ENCODE measurements at places on chromosomes 1 and 21. TPM values are rescaled to one million over a fixed set of nuclear protein-coding genes. Genes with fewer than 3 reads are reported as not detected.

OLIG2 gene
- total RNA-seq, result not detected

LINGO4 gene
- total RNA-seq, result not detected

DNA sequence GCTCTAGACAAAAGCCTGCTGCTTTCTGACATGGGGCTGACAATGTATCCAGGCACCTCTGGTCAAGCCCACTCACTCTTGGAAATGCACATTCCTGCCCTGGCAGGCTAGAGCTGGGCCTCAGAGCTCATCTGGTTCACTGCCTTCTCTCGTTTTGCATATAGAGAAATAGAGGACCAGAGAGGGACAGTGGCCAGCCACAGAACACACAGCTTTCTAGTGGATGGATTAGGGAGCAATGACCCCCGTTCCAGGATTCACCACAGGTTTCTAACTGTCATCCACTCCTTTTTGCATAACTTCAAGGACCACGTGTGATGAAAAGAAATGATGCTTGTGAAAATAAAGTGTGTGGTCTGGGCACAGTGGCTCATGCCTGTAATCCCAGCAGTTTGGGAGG is 129.6 kb upstream of the IGSF21 start:
- no peak overlapping the region for H3K27ac ChIP-seq
- peaks cover 8% of the 10 kb centered on the region for H3K4me1 ChIP-seq
- H3K4me3 ChIP-seq, result no peak overlapping the region
- DNase-seq, result no peak
- no peaks in the 10 kb centered on the region for H3K36me3 ChIP-seq
- no peaks in the 10 kb centered on the region for H3K27me3 ChIP-seq

- peaks cover 25% of the 10 kb centered on the region for H3K36me3 ChIP-seq
- H3K27me3 ChIP-seq, result no peaks in the 10 kb centered on the region
- H3K4me3 ChIP-seq, result peak overlapping the region; percentile 92
- H3K4me1 ChIP-seq, result peaks cover 27% of the 10 kb centered on the region
These were observed 1.3 kb downstream of the EFCAB14 start for GRCh38 chr1:46717654-46718053.

GRCh38 chr1:230191079-230191804 is 124.2 kb downstream of the GALNT2 start:
- H3K36me3 ChIP-seq, result no peaks in the 10 kb centered on the region
- H3K4me3 ChIP-seq, result no peak overlapping the region
- no peak overlapping the region for H3K27ac ChIP-seq

DNA sequence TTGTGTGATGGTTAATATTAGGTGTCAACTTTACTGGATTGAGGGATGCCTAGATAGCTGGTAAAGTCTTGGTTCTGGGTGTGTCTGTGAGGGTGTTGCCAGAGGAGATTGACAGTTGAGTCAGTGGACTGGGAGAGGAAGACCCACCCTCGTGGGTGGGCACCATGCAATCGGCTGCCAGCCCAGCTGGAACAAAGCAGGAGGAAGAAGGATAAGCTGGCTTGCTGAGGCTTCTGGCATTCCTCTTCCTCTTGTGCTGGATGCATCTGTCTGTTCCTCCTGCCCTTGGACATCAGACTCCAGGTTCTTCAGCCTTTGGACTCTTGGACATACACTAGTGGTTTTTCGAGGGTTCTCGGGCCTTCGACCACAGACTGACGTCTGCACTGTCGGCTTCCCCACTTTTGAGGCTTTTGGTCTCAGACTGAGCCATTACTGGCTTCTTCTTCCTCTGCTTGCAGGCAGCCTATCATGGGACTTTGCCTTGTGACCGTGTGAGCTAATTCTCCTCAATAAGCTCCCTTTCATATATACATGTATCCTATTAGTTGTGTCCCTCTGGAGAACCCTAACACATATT is 184.3 kb upstream of the LMO4 start:
- H3K4me3 ChIP-seq, result no peak overlapping the region
- no peaks in the 10 kb centered on the region for H3K27me3 ChIP-seq
- no peaks in the 10 kb centered on the region for H3K36me3 ChIP-seq

DNA sequence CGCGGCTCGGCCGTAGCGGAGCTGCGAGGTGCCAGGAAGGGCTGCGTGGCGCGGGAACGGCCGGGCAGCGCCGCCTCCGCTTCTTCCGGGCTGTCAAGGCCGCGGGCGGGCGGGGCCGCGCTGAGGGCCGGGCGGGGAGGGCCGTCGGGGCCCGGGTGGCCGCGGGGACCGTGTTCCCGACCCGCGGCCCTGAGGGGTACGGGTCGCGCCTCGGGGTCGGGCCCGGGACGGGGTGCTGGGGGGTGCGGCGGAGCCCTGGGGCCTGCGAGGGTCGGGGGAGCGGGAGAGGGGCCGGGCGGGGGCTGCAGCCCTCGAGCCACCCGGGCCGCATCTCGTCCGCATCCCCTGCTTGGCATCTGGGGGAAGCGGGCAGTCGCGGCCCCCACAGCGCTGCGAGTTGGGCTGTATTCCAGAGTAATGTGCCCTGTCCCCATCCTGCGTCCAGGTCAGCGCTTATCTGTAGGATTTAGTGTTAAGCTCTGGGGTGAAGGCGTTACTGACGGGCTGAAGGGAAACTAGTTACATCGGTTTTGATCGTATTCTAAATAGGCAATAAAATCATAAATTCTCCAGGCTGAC is 379 bp downstream of the RER1 start:
- H3K36me3 ChIP-seq, result peaks cover 13% of the 10 kb centered on the region
- H3K27ac ChIP-seq, result peak overlapping the region; percentile 30
- no peaks in the 10 kb centered on the region for H3K27me3 ChIP-seq
- peaks cover 27% of the 10 kb centered on the region for H3K4me1 ChIP-seq
- peak overlapping the region; percentile 100 for H3K4me3 ChIP-seq
- peak; percentile 49 for DNase-seq

GRCh38 chr1:38992412-38993111 is 1.5 kb downstream of the AKIRIN1 start:
- peak; percentile 79 for DNase-seq
- H3K4me1 ChIP-seq, result peaks cover 22% of the 10 kb centered on the region
- H3K4me3 ChIP-seq, result peak overlapping the region; percentile 68
- H3K27ac ChIP-seq, result peak overlapping the region; percentile 73
- H3K36me3 ChIP-seq, result peaks cover 21% of the 10 kb centered on the region

- peaks cover 38% of the 10 kb centered on the region for H3K36me3 ChIP-seq
- H3K27ac ChIP-seq, result peak within 1 kb of the TSS; percentile 76
- peak; percentile 99 for DNase-seq
- H3K4me1 ChIP-seq, result peaks cover 38% of the 10 kb centered on the region
These were observed at the start of gene LSS for GRCh38 chr21:46228345-46229051. LSS (minus strand) TSS chr21:46228774; CDS start chr21:46228745, 29 bp downstream.

Measured in Karpas-422 (cell line).